ENCODE measurements at places on chromosomes 7 and 10.

DNA sequence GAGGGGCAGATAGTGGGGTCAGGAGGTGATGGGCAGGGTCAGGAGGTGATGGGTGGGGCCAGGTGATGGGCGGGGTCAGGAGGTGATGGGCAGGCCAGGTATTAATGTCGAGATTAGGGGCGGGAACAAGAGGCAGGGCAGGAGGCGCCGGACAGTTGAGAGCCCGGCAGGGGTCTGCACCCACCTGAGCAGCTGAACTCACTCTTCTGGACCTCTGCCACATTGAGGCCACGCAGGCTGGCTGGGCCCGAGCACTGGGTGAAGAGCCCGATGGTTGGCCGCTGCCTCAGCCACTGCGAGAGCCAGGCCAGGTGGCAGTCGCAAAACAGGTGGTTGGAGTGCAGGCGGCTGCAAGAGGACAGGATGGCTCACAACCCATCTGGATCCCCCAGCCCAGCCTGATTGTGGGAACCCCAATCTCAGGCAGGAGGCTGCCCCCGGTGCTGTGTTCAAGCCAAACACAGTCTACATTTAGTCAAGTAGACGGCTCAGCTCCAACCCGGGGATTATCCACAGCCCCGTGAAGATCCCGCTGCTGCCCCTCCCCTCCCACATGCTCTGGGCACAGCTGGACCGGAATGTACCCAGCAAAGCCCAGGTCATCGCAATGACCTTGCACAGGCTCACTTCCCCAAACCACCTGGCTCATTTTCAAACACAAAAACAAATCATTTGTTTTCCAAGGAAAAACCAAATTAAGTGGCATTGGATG lies 122.3 kb downstream of the SLIT1 start:
- no peak for DNase-seq

- DNase-seq: peak; percentile 52
These were observed 36.0 kb downstream of the R3HCC1L start for GRCh38 chr10:98170249-98171117.

DNA sequence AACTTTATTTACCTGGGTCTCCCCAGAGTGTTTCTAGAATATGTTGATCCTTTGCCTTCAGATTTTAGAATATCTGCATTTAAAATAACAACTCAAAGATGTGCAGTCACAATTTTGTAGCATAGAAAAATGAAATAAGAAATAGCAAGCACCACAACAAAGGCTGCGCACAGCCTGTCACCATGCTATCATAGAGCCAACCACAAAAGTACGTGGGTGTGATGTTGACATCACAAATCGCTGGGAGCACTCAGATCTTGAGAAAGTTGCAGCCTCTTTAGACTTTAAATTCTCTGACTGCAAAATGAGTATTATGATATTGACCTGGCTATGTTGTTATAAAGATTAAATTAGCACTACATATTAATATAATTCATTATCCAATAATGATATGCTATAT lies 177.9 kb downstream of the TNS3 start:
- no peak for DNase-seq

- peak; percentile 52 for DNase-seq
These were observed 404.2 kb downstream of the THSD7A start for GRCh38 chr7:11427686-11428273.

- DNase-seq: peak; percentile 43
These were observed 34.8 kb upstream of the AGR2 start for GRCh38 chr7:16839646-16840045.

DNA sequence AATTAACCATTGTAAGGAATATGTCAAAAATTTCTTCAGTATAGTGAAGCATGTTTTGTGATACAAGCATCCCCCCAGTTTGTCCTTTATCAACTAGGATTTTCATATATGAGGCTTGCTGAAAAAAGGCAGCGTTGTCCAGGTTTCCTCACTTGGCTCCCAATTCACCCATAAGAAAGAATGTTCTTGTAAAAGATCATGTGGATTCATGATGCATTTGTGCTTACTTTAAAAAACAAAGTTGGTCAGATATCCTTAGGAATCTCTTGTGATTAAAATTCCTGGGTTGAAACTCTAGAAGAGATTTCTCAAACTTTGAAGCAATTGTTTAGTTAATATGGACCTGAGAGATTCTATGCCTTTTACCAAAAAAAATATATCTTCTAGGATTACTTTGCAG lies 181.8 kb downstream of the KIAA1217 start:
- no peak for DNase-seq

GRCh38 chr10:13206546-13207443 lies 27.4 kb downstream of the UCMA start:
- DNase-seq: peak; percentile 27

GRCh38 chr10:75654171-75654771 lies 222.8 kb downstream of the LRMDA start:
- DNase-seq: no peak

- no peak for DNase-seq
These were observed 39.9 kb downstream of the JCAD start for GRCh38 chr10:30019468-30019867.

DNA sequence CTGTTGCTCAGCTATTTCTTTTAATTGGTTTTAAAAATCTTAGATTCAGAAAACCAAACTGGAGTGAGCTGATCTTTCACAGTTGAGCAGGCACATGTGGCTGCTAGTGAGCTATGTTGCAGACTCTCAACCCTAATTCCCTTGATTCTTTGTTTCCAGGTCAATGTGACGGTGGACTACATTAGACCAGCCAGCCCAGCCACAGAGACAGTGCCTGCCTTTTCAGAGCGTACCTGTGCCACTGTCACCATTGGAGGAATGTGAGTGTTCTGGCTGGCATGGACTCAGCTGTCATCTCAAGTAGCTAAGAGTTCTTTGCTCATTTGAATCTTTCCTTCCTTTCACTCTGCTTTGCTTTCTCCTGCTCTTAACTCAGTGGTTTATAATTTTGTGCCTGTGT lies 187.1 kb downstream of the LRRC4 start:
- no peak for DNase-seq

GRCh38 chr7:124489082-124489819 lies 276.3 kb downstream of the GPR37 start:
- no peak for DNase-seq

GRCh38 chr7:87056346-87056745 lies 3.1 kb downstream of the ELAPOR2 start:
- no peak for DNase-seq

DNA sequence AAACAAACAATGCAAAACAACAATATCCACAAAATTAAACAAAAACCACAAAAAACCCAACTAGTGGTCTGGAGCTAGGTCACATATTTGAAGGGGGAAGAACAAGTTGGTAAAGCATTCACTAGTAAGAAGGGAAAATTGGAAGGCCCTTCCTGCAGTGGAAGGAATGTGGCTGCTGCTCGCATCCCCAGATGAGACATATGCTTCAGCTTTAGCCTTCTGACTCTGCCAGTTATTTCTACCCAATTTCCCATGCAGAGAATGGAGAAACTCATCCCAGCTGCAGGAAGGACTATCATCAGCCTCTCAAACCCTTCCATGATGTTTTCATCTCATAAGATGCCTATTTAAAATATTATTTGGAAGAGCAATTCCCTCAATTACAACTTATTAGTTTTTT lies 176.6 kb downstream of the BMPER start:
- DNase-seq: no peak

- DNase-seq: no peak
These were observed 26.5 kb upstream of the HIBADH start for GRCh38 chr7:27689150-27689549.

- peak; percentile 68 for DNase-seq
These were observed 74.1 kb upstream of the PARD3 start for GRCh38 chr10:34889004-34889869.

DNA sequence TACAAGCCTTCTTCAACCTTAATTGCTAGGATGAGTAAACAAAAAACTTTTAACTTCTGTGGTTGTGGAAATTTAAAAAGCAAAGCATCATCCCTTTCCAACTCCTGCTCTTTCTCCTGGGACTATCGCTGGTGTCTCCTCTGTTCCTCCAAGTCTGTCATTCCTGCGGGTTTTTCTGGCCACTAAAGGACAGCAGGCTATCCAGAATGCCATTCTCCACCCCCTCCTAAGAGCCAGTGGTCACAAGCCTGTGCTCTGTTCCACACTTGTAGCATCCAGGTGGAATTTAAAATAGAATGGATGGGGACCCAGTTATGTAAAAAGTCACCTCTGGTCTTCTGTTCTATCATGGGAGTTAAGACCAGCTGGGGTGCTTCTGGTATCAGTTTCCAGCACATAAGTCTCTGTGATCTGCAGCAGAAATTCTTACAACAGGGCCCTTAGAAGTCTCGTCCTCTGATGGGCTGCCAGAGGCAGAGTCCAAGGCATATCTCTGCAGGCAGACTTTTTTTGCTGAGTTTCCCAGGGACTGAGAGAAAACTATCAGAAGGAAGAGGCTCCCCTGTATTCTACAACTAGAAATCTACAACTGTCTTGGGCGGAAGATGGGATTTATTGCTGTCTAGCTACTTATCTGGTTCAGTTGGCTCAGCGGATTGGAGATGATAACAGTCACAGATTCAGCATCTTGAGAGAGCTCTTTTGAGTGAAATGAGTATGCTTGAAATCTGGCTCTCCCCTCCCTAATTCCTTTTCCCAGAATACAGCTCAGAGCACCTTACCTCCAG lies 5.1 kb upstream of the WNT16 start:
- DNase-seq: no peak

DNA sequence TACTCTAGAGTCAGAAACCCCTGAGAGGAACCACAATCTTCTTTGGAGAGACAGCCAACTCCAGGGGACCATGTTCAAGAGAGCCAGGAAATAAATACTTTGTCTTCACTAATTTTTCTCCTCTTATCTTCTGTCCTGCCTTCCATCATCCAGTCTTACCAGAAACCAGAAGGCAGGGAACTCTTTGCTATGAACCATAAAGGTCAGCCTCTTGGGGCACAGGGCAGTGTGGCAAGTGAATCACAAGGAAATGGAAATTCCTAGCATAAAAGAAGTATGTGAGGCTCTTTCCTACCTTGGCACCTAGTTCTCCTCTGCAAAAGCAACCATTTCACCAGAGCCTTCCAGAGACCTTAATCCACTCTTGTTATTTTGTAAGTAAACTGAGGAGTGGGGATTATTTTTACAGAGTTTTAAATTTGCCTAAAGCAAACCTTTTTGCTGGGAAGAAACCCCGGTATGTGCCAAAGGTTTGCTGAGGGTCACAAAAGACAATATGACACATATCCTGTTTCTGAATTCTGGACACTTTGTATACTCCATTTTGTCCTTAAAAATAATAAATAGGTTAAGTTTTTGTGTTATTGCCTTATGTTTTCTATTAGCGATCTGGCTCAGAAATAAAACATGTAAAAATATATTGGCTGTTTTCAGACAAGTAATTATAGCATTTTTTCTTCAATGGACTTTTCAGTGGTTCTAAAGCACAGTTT lies 87.1 kb downstream of the ADAM22 start:
- DNase-seq: no peak

GRCh38 chr10:32971536-32972091 lies 13.6 kb upstream of the ITGB1 start:
- DNase-seq: no peak

DNA sequence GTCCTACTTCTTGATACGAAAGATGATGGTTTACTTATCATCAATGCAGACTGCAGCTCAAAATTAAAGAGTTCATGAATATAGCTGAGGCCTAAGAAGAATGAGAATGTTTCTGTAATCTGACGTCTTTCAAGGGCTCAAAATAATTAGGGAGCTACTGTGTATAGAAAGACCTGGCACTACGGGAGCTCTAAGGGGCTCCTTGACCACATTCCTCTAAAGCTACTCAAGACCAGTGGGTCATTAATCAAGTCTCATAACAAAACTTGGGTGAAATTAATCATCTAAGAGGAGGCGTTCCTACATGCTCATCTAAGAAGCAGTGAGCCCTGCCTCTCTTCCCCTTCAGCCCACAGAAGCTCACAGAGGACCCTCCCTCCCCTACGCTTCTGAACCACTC lies 863.8 kb upstream of the AUTS2 start:
- DNase-seq: no peak

DNA sequence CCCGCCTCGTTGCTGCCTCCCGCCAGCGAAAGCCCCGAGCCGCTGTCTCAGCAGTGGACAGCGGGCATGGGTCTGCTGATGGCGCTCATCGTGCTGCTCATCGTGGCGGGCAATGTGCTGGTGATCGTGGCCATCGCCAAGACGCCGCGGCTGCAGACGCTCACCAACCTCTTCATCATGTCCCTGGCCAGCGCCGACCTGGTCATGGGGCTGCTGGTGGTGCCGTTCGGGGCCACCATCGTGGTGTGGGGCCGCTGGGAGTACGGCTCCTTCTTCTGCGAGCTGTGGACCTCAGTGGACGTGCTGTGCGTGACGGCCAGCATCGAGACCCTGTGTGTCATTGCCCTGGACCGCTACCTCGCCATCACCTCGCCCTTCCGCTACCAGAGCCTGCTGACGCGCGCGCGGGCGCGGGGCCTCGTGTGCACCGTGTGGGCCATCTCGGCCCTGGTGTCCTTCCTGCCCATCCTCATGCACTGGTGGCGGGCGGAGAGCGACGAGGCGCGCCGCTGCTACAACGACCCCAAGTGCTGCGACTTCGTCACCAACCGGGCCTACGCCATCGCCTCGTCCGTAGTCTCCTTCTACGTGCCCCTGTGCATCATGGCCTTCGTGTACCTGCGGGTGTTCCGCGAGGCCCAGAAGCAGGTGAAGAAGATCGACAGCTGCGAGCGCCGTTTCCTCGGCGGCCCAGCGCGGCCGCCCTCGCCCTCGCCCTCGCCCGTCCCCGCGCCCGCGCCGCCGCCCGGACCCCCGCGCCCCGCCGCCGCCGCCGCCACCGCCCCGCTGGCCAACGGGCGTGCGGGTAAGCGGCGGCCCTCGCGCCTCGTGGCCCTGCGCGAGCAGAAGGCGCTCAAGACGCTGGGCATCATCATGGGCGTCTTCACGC lies 825 bp downstream of the ADRB1 start:
- no peak for DNase-seq
